PC-9 (cell line): ENCODE measurements at places on chromosomes 2 and 18. TPM values are rescaled to one million over a fixed set of nuclear protein-coding genes. Genes with fewer than 3 reads are reported as not detected.
A peak's percentile ranks its signal among the peaks of the same experiment; 100 is the strongest.

ZNF385B gene
- total RNA-seq: 2.8 and 4.1 TPM in 2 replicates

EN1 gene
- total RNA-seq: not detected in 2 replicates

KYNU gene
- 44.5 and 55.7 TPM in 2 replicates for total RNA-seq

SEPTIN2 gene
- 431 and 500 TPM in 2 replicates for total RNA-seq

PER2 gene
- 18.9 and 22.9 TPM in 2 replicates for total RNA-seq

GPBAR1 gene
- 0.20 and 0.22 TPM in 2 replicates for total RNA-seq

SERPINB10 gene
- total RNA-seq: not detected in 2 replicates

SLC30A3 gene
- total RNA-seq: 1.5 and 2.3 TPM in 2 replicates

ANKMY1 gene
- total RNA-seq: 85.7 and 94.8 TPM in 2 replicates

RPRD1A gene
- 29.2 and 34.2 TPM in 2 replicates for total RNA-seq

UNC80 gene
- total RNA-seq: not detected in 2 replicates

ASB18 gene
- 0.46 TPM in 1 of 2 replicates, not detected in the other for total RNA-seq

TMEM17 gene
- total RNA-seq: 7.6 and 11.0 TPM in 2 replicates

ALPP gene
- 47.5 and 57.8 TPM in 2 replicates for total RNA-seq

SCN9A gene
- total RNA-seq: 3.4 and 5.2 TPM in 2 replicates

SH3RF3 gene
- total RNA-seq: 4.9 and 6.1 TPM in 2 replicates

AQP12B gene
- total RNA-seq: not detected in 2 replicates

ALPG gene
- 0.76 and 1.2 TPM in 2 replicates for total RNA-seq

TMEM247 gene
- total RNA-seq: not detected in 2 replicates

R3HDM1 gene
- total RNA-seq: 24.1 and 36.7 TPM in 2 replicates

SLC8A1 gene
- 6.5 and 13.5 TPM in 2 replicates for total RNA-seq

DNA sequence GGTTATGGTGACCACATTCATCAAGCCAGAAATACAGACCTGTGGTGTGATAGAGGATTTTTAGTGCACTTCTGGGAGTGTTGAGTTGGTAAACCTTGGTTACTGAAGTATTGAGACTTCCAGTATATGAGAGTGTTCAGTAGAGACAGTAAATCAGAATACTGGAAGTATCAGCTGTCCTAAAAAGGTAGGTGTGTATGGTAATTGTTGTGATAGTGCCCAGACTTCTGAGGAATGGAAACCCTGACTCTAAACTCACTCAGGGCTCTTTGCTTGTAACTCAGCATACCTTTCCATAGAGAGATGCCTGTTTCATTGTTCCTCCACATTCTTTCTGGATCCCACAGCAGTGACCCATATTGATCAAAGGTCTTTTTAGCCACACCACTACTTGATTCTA, 217.1 kb downstream of the SETBP1 start:
- no peak for DNase-seq

- DNase-seq: no peak
Observed at GRCh38 chr2:66543257-66543767, 108.4 kb downstream of the MEIS1 start.

- no peak for DNase-seq
Observed at GRCh38 chr18:42742474-42742873, 373.0 kb downstream of the RIT2 start.

GRCh38 chr2:98884658-98885057, 51.4 kb downstream of the CRACDL start:
- DNase-seq: no peak

- no peak for DNase-seq
Observed at GRCh38 chr2:20567159-20567925, 83.6 kb downstream of the HS1BP3 start.

DNA sequence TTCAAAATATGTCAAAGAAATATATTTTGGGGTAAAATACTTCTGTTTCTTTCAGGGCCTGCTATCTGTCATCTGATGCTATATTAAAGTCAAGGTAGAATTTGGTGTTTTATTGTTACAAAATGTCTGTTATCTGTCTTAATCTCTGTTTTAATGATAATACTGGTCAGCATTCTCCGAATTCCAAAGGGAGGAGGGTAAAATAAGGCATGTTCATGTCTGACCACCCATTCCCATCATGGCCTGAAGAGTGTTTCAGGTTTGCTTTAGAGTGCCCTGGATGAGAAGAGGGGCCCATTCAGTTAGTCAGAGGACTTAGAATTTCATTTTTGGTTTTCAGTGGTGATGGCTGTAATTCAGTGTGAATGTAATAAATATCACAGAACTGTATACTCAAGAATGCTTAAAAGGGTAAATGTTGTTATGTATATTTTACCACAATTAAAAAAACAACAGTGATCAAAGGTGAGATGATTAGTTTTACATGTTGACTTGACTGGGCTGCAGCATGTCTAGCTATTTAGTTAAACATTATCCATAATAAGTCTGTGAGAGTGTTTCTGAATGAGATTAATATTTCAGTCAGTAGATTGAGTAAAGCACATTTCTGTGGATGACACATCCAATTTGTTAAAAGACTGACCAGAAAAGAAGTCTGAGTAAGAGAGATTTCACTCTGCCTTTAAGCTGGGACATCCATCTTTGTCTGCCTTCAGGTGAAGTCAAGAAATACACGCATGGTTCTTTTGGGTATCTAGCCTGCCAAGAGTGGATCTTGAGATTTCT, 467.9 kb upstream of the SYT4 start:
- no peak for DNase-seq

GRCh38 chr2:15547115-15547876, 13.8 kb downstream of the NBAS start:
- DNase-seq: no peak

DNA sequence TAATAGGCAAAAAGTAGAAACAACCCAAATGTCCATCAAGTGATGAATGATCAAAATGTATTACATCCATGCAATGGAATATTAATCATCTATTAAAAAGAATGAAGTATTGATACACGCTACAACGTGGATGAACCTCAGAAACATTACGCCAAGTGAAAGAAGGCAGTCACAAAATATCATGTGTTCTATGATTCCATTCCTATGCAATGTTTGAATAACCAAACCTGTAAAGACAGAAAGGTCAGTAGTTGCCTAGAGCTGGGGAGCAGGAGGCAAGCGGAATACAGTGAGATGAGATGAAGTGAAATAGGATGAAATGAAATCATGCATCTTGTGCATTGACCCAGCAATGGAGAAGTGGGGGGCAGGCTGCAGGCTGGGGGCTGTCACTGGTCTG, 17.9 kb upstream of the COL6A3 start:
- no peak for DNase-seq

DNA sequence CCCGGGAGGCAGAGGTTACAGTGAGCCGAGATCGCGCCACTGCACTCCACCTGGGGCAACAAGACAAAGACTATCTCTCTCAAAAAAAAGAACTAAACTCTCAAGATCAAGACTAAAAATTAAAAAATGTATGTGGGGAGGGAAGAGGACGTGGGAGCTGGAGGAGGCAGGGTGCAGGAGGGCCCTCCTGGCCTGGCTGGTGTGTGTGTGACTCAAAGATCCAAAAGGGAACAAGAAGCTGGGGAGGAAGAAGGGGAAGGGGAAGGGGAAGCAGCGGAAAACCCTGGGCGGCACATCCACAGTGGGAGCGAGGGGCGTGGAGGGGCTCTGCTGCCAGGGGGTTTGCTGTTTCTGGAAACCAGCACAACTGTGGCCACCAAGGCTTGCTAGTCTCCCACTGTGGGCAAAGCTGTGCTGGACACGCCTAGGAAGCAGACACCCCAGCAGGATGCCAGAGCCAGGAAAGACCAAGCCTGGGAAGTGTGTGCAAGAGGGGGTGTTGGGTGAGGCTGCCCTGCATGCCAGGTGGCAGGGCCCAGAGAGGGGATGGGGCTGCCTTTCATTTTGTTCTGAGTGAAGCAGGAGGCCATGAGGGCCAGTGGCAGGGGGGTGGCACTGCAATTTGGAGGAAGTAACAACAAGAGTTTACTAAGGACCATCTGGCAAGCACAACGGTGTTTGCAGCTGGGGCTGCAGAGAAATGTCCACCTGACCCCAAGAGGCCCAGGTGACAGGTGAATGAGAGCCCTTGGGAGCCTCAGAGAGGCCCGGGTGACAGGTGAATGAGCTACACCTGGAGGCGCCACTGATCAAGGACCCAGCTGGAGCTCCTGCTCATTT, 44.5 kb downstream of the ANO7 start:
- no peak for DNase-seq

GRCh38 chr2:176817061-176817565, 395.5 kb upstream of the HNRNPA3 start:
- no peak for DNase-seq

DNA sequence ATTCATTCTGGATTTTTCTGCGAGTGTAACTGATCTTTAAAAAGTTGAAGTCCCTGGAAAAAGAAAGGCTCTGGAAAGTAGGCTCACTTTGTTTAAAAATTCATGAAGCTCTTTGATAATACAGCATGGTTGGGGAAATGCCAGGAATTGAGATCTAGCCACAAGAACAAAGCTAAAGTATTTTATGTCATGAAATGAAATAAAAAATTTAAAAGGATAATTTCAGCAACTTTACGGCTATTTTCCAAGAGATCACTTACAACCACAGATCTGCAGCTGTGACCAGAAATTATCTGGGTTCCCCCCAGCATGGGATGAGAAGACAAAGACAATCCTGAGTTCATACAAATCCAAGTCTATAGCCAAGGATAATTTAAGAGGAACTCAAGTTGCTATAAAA, 25.3 kb upstream of the RFX8 start:
- DNase-seq: no peak

GRCh38 chr18:79949697-79950487, 1.6 kb downstream of the SLC66A2 start:
- DNase-seq: no peak

GRCh38 chr2:79861059-79861374, 348.2 kb downstream of the CTNNA2 start:
- no peak for DNase-seq

DNA sequence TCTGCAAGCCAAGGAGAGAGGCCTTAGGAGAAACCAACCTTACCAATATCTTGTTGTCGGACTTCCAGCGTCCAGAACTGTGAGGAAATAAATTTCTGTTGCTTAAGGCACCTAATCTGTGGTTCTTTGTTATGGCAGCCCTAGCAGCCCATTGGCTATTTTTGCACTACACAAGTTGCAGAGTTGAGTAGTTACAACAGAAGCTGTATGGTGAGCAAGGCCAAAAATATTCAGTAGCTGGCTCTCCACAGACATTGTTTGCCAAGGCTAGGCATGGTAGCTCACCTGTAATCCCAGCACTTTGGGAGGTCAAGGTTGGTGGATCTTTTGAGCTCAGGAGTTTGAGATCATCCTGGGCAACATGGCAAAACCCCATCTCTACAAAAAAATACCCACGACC, 27.1 kb upstream of the SCYGR1 start:
- DNase-seq: peak; percentile 58

GRCh38 chr2:217339753-217340152, 479.9 kb upstream of the TNP1 start:
- no peak for DNase-seq

GRCh38 chr2:60275958-60276357, 277.5 kb downstream of the BCL11A start:
- DNase-seq: no peak

DNA sequence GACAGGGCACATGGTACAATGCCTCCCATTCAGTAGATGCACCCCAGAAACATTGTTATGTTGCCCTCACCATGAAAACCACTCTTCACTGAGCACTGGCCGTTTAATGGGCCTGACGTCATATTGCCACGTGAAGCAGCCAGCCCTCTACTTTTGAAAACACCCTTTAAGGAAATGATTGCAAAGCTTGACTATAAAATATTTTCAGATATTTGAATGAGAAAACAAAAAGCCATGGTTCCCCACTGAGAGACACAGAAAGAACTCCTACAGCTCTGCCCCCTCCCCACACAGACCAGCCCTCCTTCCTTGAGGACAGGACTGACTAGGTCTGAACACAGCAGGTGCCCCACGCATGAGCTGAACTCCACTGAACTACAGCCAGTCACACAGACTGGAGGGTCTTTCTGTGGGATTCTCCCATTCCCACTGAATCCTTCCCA, 349.1 kb downstream of the ANAPC1 start:
- DNase-seq: no peak

GRCh38 chr2:37472959-37473358, 128.5 kb downstream of the QPCT start:
- peak; percentile 83 for DNase-seq

GRCh38 chr2:241018051-241018891, 19.9 kb downstream of the SNED1 start:
- DNase-seq: peak; percentile 50

DNA sequence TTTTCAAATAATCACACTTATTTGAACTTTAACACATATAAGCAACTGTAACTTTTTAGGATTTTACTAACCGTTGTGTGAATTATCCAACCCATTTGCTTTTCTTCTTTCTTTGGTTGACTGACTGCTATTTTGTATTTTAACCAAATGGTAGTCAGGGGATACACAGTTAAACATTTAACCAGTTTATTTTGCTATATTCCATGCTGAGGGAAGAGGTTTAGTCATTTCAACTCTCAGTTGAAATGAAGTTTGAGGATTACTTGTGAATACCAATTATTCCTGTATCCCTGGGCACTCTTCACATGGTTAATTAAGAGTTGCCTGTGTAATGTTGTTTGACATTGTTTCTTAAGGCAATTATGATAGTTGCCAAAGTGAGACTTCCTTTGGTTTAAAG, 1.9 kb downstream of the SPAG16 start:
- DNase-seq: no peak

DNA sequence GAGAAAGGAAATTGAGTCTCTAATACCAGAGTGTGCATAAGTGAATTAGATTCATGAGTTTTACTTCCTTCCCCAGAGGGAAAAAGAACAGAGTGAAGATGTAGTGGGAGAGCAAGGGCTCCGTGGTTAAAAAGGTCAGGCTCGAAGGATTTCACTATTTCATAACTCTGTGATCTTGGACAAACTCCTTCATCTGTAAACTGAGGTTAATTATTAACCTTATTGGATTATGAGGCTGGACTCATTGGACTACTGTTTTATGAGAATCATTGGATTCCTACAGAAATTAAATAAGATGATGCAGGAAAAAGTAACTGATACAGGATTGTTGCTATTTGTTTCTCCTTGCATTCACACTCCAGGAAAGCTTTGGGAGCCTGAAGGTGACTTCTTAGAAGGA, 45.0 kb downstream of the SRD5A2 start:
- no peak for DNase-seq

- DNase-seq: no peak
Observed at GRCh38 chr2:230156782-230157699, 62.7 kb downstream of the SP110 start.

GRCh38 chr2:160418853-160419252, 74.8 kb downstream of the RBMS1 start:
- no peak for DNase-seq

DNA sequence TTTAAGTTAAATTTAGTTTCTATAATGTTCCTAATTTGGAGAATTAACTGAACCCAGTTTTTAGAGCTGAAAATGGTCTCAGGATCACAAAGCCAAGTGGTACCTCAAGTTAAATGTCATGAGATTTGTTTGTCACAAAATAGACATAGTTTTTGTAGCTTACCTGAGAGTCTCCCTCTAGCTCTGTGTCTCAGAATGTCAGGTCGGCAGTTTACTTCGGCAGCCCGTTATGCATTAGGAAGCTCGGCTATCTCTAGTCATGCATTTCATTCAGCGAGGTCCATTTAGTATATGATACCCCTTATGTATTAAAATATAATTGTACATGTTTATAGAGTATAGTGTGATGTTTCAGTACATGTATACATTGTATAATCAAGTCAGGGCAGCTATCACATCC, 155.6 kb downstream of the EML6 start:
- DNase-seq: no peak

- no peak for DNase-seq
Observed at GRCh38 chr2:185967335-185967734, 228.7 kb downstream of the FSIP2 start.
